Ovary (tissue), 10 donors: ENCODE measurements at places on chromosomes 7 and 10. TPM values are rescaled to one million over a fixed set of nuclear protein-coding genes. Genes with fewer than 3 reads are reported as not detected.

Gene POLR2J
- total RNA-seq = 46.1 TPM

- DNase-seq = no peak
Measured at GRCh38 chr10:59383436-59383835, 21.1 kb upstream of the FAM13C start.

- peak; percentile 33 for DNase-seq
Measured at GRCh38 chr10:11242443-11243387, 225.0 kb downstream of the CELF2 start.

GRCh38 chr10:90179696-90180407, 478.5 kb downstream of the KIF20B start:
- no peak for DNase-seq
